Mammary epithelial cell (primary cell): ENCODE measurements at places on chromosomes 6 and 20. TPM values are rescaled to one million over a fixed set of nuclear protein-coding genes. Genes with fewer than 3 reads are reported as not detected.

BMP5 gene
- not detected for total RNA-seq

PM20D2 gene
- total RNA-seq: 10.3 TPM

AVP gene
- not detected in 2 replicates for total RNA-seq

SLC22A7 gene
- not detected for total RNA-seq

RRAGD gene
- 8.0 TPM for total RNA-seq

COX7A2 gene
- total RNA-seq: 73.3 TPM

DEFB124 gene
- total RNA-seq: not detected

NRSN1 gene
- total RNA-seq: not detected

LCA5 gene
- 20.0 TPM for total RNA-seq

BANF2 gene
- not detected for total RNA-seq

TNNC2 gene
- total RNA-seq: not detected

OLIG3 gene
- not detected for total RNA-seq

PDE7B gene
- total RNA-seq: not detected in 2 replicates

SPEF1 gene
- 0.17 TPM for total RNA-seq

NNAT gene
- 1.0 TPM for total RNA-seq

ENPP1 gene
- total RNA-seq: 0.08 and 0.40 TPM in 2 replicates

SIRPA gene
- total RNA-seq: 68.3 TPM

TRAPPC3L gene
- total RNA-seq: not detected in 2 replicates

BNIP5 gene
- not detected for total RNA-seq

TCF19 gene
- total RNA-seq: 5.5 TPM

ZFP57 gene
- 0.96 and 2.4 TPM in 2 replicates for total RNA-seq

PEX6 gene
- 22.2 TPM for total RNA-seq

HLA-DRA gene
- total RNA-seq: 0.67 TPM

POU5F1 gene
- total RNA-seq: 1.0 TPM

ARHGAP18 gene
- total RNA-seq: 20.8 TPM

VPS52 gene
- total RNA-seq: 34.0 TPM

TMEM30A gene
- 127 TPM for total RNA-seq

VIP gene
- not detected for total RNA-seq

OXT gene
- total RNA-seq: not detected in 2 replicates

GUCA1A gene
- not detected in 2 replicates for total RNA-seq

FOXQ1 gene
- not detected for total RNA-seq

CCN2 gene
- total RNA-seq: 65.4 and 114 TPM in 2 replicates

FGD2 gene
- total RNA-seq: not detected in 2 replicates

ZSCAN23 gene
- total RNA-seq: 7.2 TPM

GHRH gene
- not detected in 2 replicates for total RNA-seq

THBD gene
- total RNA-seq: 36.7 TPM

KIF25 gene
- total RNA-seq: not detected

C6orf15 gene
- total RNA-seq: 9.3 TPM
